Activated B cell treated with CpG ODN at 0.5 μM for 24 hours (primary cell): ENCODE measurements at places on chromosomes 16 and 17. TPM values are rescaled to one million over a fixed set of nuclear protein-coding genes. Genes with fewer than 3 reads are reported as not detected.

Gene ZNF689
- 10.1 and 11.6 TPM in 2 replicates for total RNA-seq

Gene NHERF2
- 0.56 and 0.93 TPM in 2 replicates for total RNA-seq

- H3K27me3 ChIP-seq = no peaks in the 10 kb centered on the region
- no peak for DNase-seq
- H3K27ac ChIP-seq = peak overlapping the region; percentile 93
- H3K4me3 ChIP-seq = no peak overlapping the region
- peaks cover 53% of the 10 kb centered on the region for H3K4me1 ChIP-seq
Observed at GRCh38 chr17:5585836-5586521, 1.7 kb upstream of the NLRP1 start.

- no peak overlapping the region for H3K27ac ChIP-seq
- H3K4me1 ChIP-seq = no peaks in the 10 kb centered on the region
- no peaks in the 10 kb centered on the region for H3K36me3 ChIP-seq
- DNase-seq = no peak
- no peak overlapping the region for H3K4me3 ChIP-seq
Observed at GRCh38 chr17:49101054-49101534, 31.5 kb upstream of the B4GALNT2 start.

- no peaks in the 10 kb centered on the region for H3K27me3 ChIP-seq
- H3K4me1 ChIP-seq = peaks cover 4% of the 10 kb centered on the region
- peaks cover 17% of the 10 kb centered on the region for H3K36me3 ChIP-seq
- DNase-seq = no peak
- H3K27ac ChIP-seq = no peak overlapping the region
Observed at GRCh38 chr16:19549673-19550072, 5.8 kb upstream of the VPS35L start.

DNA sequence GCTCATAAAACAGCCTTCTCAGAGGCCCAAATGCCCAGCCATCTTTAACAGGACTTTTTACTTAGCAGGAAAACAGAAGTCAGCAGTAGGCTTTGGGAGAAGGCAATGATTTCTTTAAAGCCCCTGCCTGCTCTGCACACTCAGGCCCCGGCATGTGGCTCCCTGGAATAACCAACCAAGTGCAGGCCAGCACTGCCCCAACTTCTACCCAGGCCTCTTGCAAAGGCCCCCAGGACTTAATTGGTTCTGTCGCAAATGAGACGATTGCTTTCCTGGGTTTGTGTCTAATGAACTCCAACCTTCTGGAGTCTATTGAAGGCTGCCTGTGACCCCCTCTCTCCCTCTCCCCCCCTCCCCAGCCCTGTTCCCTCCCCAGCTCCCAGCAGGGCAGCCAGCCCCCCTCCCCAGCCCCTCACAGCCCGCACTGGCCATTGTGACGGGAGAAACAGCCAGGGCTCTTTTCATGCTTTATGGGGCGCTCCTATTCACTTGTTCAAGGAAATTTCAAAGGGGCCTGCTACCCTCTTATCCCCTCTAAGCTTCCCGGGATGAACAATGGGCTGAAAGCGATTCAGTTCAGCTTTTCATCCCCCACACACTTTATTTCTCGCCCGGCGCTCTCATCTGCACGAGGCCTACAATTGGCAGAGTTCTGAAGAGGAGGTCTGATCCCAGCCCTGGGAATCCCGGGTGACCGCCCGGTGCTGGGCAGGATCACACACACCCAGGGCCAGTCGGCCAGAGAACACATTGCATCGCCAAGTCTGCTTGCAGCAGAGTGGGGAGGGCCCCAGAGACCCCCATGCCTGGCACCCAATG is 15.5 kb downstream of the AXIN2 start:
- no peak overlapping the region for H3K4me3 ChIP-seq
- no peaks in the 10 kb centered on the region for H3K4me1 ChIP-seq
- H3K27ac ChIP-seq = no peak overlapping the region
- H3K27me3 ChIP-seq = peaks cover 4% of the 10 kb centered on the region
- H3K36me3 ChIP-seq = no peaks in the 10 kb centered on the region

- no peak overlapping the region for H3K27ac ChIP-seq
- no peak overlapping the region for H3K4me3 ChIP-seq
- DNase-seq = no peak
Observed at GRCh38 chr17:40849723-40850122, 17.3 kb downstream of the KRT12 start.

- H3K27ac ChIP-seq = peak within 1 kb of the TSS; percentile 94
- peaks cover 19% of the 10 kb centered on the region for H3K27me3 ChIP-seq
- H3K36me3 ChIP-seq = peaks cover 11% of the 10 kb centered on the region
- H3K4me3 ChIP-seq = peak within 1 kb of the TSS; percentile 97
- peak; percentile 88 for DNase-seq
Observed at GRCh38 chr17:7833795-7834541, at the start of gene KDM6B. KDM6B (plus strand) TSS chr17:7834217; CDS start chr17:7845555, 11,338 bp downstream.

DNA sequence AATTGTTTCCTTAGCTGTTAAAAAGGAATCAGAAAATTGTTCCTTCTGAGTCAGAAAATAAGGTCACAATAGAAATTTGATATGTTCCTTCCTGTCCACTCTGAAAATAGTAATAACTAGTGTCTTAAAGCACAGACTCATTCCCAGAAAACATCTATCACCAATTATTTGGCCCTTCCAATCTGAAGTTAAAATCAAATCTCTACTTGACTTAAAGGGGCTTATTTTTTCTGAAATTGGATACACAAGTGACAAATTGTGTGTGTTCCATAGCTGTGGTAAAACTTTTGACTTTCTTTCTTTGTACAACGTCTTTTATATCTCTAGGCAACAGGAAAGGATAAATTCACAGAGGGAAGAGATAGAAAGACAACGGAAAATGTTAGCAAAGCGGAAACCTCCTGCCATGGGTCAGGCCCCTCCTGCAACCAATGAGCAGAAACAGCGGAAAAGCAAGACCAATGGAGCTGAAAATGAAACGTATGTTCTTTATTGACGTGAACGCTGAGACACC is 54.5 kb upstream of the MRC2 start:
- peaks cover 76% of the 10 kb centered on the region for H3K36me3 ChIP-seq
- H3K4me1 ChIP-seq = peaks cover 9% of the 10 kb centered on the region
- no peak overlapping the region for H3K27ac ChIP-seq
- H3K4me3 ChIP-seq = no peak overlapping the region
- DNase-seq = no peak
- H3K27me3 ChIP-seq = no peaks in the 10 kb centered on the region

DNA sequence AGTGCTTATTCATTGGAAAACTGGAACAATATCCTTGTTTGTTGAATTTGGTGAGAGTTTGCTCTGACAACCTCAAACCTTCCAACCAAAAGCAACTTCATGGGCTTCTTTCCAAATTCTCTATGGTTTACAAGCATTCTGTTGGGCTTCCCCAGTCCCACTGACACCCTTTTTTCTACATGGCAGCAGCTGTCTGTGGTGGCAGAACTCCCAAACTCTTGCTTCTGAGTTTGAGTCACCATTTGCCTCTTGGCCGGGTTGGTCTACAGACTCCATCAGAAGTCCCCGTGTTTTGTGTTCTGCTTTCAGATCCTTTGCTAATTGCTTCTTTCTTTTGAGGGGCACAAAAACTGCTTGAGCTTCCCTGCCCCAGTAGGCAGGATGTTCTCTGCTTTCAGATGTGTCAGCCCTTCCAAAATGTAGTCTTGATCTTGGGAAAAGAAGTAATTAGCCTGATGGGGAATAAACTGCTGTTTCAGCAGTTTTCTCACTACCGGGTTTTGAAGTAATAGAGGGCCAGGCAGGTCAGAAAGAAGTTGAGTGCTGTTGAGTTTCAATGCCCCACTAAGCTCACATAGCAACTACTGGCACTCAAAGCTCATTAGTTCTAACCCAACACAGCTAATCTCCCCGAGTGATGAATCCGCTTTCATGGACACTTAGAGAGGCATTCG is 80.7 kb downstream of the HS3ST3A1 start:
- no peaks in the 10 kb centered on the region for H3K27me3 ChIP-seq
- no peaks in the 10 kb centered on the region for H3K36me3 ChIP-seq
- H3K4me3 ChIP-seq = no peak overlapping the region

DNA sequence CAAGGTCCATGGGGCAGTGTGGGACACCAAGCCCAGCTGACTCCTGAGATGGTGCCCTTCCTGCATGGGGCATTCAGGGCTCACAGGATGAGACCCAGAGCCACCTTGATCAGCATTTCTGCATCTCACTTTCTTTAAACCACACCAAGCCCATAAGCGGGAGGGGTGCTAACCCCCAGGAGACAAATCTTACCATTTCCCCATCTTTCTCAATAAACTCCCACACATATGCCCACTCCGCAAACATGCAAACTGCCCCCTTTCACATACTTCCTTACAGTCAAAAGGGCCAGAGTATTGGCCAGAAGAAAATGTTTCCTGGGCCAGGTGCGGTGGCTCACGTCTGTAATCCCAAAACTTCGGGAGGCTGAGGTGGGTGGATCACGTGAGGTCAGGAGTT is 3.7 kb upstream of the SLC39A11 start:
- H3K27me3 ChIP-seq = peaks cover 11% of the 10 kb centered on the region
- peaks cover 16% of the 10 kb centered on the region for H3K4me1 ChIP-seq
- H3K4me3 ChIP-seq = no peak overlapping the region
- DNase-seq = no peak
- peaks cover 4% of the 10 kb centered on the region for H3K36me3 ChIP-seq
- no peak overlapping the region for H3K27ac ChIP-seq

DNA sequence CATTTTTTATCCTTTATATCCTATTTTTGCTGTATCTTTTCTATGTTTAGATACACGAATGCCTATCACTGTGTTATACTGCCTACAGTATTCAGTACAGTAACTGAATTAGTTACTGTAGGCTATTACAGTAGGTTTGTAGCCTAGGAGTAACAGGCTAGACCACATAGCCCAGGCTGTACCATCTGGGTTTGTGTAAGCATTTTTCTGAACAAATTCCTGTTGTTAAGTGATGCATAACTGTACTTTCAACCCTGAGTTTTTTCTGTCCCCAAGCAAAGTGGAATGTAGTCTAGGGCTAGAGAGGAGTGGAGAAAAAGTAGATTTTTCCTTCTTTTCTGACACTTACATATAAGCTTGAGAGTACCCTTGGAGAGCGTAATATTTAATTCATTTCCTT is 282.1 kb downstream of the HS3ST3B1 start:
- H3K27me3 ChIP-seq = no peaks in the 10 kb centered on the region
- H3K36me3 ChIP-seq = no peaks in the 10 kb centered on the region
- no peaks in the 10 kb centered on the region for H3K4me1 ChIP-seq

DNA sequence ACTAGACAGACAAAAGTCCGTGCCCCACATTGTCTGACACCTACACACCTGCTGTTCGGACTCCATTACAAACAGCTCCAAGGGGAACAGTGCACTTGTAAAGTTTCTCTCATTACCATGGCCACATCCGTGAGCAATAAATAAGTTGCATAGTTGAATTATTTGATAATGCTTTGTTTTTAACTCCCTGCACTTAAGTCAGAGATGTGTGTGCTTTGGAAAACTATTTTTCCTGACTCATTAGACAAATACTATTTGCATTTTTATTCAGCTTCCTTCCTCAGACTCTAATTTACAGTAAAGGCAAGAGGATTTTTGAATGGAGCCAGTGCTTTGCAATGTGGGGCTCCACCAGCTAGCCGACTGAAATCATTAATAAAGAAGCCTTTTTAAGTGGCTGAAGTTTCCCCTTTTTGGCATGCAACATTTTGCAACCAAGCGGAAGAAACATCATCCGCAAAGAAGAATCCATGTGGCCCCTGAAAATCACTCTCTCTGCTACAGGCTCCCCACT is 6.5 kb upstream of the CCL2 start:
- no peaks in the 10 kb centered on the region for H3K36me3 ChIP-seq
- peaks cover 12% of the 10 kb centered on the region for H3K4me1 ChIP-seq
- H3K27ac ChIP-seq = no peak overlapping the region
- H3K27me3 ChIP-seq = peaks cover 12% of the 10 kb centered on the region
- no peak overlapping the region for H3K4me3 ChIP-seq
- DNase-seq = no peak

- H3K27ac ChIP-seq = no peak overlapping the region
- H3K4me3 ChIP-seq = no peak overlapping the region
- DNase-seq = no peak
- no peaks in the 10 kb centered on the region for H3K27me3 ChIP-seq
Observed at GRCh38 chr16:64250866-64251265, 871.0 kb downstream of the CDH11 start.

- H3K27me3 ChIP-seq = peaks cover 4% of the 10 kb centered on the region
- H3K36me3 ChIP-seq = no peaks in the 10 kb centered on the region
- peaks cover 7% of the 10 kb centered on the region for H3K4me1 ChIP-seq
- no peak overlapping the region for H3K4me3 ChIP-seq
- H3K27ac ChIP-seq = no peak overlapping the region
Observed at GRCh38 chr17:36675250-36675649, 73.9 kb downstream of the MRM1 start.
